Naive thymus-derived CD8-positive, alpha-beta T cell (primary cell): ENCODE measurements at places on chromosomes 3 and 15.

DNA sequence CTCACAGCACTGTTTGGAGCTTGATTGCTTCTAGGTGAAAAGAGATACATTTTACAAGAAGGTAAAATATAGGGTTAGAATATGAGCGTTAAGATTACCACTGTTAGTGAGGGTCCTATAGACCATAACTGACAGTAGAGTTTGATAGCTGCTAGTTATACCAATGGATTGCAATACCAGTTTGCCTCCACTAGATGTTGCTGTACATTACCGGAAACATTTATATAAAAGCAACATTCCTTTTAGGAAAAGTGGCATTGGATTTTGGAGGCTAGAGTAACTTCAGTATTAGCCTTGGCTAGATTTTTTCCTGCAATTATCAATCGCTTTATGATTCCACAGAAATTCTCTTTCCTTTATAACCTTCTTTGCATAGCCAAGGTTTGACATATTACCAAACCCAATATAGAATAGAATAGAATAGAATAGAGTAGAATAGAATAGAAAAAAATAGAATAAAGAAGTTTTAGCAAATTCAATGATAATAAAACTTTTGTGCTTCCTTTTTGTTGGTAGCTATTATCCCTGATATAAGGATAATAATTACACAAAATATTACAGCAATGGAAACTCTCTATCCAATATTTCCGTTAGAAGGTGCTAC, 1093.6 kb upstream of the ALCAM start:
- no peak for DNase-seq

- no peak for DNase-seq
Observed at GRCh38 chr15:75036212-75036616, 12.8 kb downstream of the PPCDC start.

- no peak for DNase-seq
Observed at GRCh38 chr15:71571641-71572040, 238.7 kb upstream of the NR2E3 start.

DNA sequence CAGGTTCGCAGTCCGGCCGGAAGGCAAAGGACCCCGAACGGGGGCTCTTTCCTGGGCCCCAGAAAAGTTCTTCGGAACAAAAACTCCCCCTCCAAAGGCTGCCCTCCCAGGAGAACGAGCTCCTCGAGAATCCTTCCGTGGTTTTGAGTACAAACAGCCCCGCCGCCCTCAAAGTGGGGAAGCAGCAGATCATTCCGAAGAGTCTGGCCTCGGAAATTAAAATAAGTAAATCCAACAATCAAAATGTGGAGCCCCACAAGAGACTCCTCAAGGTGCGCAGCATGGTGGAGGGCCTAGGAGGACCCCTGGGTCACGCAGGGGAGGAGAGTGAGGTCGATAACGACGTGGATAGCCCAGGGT, 1.3 kb downstream of the ARHGEF26 start:
- DNase-seq: no peak

DNA sequence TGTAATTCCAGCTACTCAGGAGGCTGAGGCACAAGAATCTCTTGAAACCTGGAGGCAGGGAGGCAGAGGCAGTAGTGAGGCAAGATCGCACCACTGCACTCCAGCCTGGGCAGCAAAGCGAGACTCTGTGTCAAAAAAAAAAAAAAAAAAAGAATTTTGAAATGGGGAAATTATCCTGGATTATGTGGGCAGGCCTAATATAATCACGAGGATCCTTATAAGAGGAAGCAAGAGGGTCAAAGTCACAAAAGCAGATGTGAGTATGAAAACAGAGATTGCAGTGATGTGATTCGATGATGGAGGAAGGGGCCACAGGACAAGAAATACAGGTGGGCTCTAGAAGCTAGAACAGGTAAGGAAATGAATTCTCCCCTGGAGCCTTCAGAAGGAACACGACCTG, 159.6 kb downstream of the LEKR1 start:
- DNase-seq: no peak

DNA sequence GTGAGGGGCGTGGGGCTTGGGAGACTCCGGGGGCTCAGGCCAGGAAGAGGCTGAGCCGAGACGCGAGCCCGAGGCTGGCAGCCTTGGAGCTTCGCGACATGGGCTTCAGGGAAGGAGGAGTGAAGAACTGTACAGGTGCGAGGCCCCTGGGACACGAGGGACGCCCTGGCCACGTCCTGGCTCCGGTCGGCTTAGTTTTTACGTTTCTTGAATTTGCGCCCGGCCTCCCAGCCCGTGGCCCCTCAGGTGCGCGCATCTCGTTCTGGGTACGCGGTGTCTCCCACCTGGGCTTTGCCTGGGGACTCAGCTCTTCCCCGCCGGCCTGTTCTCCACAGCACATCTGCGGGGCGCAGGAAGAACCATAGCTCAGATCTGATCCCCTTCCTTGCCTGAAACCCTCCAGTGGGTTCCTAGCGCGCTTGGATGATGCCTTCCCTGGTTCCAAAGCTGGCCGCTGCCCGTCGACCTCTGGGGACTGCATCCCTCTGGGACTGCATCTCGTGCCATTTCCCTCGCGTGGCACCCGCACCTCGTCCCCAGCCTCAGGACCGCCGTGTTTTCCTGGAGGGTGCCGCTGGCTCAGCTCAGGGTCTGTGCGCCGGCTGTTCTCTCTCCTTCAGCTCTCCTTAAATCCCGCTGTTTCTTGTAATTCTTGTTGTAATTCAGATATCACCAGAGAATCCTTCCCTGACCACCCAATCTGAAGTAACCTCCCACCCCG, 614 bp downstream of the CHCHD6 start:
- DNase-seq: no peak

DNA sequence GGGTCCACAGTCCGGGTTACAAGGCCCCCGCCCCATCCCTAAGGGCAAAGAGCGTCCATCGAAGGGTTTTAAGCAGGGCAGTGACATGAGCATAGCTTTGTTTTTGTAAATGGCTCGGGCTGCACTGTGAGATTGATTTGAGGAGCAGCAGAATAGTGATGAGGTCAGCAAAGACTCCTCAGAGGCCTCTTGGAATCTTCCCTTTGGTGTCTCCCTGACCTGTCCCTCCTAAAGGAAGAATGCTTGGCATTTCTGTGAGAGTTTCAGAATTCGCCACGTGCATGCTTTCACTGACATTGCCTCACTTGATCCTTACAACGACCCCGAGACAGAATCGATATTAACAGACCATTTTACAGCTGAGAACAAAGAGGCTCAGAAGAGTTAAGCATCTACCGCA, 20.3 kb downstream of the LAMP3 start:
- DNase-seq: no peak

DNA sequence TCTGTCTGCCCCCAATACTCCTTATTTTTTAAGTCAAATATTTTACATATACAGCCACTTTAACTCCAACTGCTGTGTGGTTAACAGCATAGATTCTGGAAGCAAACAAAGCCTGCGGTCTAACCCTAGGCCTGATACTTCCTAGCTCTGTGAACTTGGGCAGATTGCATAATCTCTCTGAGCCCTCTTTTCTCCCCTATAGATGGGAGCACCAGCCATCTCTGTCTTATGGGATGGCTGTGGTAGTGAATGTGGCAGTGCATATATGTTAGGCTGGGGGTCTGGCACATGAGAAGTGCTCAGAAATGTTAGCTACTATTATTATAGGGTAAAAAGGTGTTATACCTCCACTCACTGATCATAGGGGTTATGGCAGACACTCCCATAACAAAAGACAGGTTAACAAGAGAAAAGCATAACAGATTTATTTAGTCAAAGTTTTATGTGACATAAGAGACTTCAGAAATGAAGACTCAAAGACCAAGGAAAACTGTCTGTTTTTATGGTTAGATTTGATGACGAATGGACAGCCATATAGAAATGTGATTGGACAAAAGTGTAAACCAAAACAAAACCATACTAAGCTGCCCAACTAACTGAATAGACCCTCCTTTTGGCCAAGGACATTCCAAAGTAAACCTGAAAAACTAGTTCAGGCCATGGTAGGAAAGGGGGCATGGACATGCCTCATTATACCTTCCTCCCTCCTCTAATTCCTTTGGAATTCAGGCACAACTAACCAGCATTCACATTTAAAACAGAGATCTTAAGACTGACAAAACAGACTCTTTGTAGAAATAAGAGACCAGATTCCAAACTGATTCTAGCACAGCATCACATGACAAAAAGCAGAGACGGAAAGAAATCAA, 53.9 kb upstream of the DAZL start:
- DNase-seq: no peak

- no peak for DNase-seq
Observed at GRCh38 chr3:146511402-146512134, 32.8 kb downstream of the PLSCR1 start.

GRCh38 chr3:46918202-46918601, 40.7 kb downstream of the PTH1R start:
- DNase-seq: no peak

DNA sequence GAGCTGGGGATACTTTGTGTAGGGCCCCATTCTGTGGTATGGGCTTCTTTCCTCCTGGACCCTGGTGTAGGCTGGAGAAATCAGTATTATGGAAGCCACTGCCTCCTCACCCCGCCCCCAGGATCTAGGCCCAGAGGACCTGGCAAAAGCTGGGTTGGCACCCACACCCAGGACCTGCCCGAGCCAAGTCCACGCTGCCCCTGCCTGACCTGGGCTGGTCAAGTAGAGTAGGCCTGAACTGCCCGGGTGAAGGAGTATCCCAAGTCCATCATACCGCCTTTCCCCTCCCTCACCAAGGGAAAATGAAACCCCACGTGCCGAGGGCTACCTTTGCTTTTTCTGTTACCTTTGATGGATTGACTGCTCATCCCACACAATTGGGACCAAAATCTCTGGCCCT, 37.7 kb upstream of the TRAK1 start:
- DNase-seq: no peak

DNA sequence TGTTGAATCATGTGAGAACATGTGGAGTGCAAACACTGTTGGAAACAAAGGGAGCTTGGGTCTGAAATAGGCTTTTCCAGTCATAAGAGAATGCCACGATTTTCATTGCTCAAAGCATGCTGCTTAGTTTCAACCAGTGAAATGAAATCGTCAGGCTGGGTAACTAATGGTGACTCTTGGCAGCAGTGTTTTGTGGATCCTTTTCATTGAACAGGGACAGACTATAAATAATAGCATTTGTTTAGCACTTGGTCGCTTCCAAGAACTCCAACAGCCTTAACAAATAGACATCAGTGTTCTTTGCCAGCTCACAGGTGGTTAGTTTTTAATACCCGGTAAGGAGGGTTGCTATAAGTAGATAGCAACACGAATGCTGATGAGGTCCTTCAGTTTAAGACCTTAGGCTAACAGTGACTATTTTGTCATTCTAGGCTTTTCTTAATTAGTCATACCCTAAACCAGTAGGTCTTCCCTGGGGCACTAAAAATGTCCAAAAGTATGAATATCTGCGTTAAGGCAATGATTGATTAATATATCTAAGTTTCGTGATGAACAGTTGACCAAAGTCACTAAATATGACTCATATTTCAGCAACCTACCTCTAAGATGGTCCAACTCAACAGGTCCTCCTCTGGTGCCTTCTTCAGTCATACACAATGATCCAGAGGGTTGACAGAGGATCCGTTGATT, 15.8 kb downstream of the TP63 start:
- no peak for DNase-seq

GRCh38 chr15:86300390-86301125, 220.9 kb downstream of the AGBL1 start:
- DNase-seq: no peak

DNA sequence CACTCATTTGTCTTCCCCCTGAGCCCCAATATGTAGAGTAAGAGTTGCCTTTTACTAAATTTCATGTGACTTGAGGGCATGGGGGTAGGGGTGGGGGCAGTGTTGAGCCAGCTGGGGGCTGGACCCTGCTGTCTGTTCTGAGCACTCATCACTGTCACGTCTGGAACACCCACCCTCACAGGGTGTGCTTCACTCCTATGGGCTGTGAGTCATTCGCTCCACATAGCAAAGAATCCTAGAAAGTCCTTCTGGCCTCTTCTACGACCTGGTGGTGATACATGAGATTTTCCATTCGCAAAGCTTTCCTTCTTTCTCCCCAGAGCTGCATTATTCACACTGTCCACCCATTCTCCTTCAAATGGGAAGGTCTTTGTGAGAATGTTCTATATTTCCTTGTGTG, 43.6 kb upstream of the MGLL start:
- no peak for DNase-seq

- DNase-seq: no peak
Observed at GRCh38 chr15:68630836-68631235, 52.0 kb downstream of the CORO2B start.

DNA sequence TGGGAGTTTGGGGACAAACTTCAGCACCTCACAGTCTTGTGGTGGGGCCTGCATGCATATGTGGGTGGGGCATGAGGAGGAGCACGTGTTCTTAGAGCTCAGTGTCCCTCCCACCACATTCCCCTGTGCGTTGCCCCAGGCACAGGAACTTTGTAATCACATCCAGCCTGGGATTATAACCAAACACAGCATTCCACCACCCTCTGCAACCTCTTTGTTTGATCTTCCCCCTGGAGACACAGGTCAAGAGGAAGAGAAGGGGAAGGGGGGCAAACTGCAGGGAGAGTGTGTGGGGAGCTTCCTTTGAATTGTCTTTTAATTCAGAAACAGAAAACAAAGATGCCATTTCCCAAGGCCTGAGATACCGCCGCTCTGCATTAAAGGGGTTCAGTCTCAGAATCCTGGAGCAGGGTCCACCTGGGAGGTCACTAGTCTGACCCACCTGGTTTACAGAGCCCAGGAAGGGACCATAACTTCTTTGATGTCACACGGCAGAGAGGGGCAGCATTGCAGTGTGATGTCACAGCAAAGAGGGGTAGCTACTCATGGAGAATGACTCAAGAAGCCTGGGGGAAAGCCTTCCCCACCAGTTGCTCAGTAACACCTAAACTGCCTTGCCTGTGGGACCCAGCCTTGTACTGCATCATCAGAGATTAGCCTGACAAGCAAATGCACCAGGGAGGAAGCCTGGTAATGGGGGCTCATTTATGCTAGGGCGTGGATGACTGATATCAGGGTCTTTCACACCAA, 106.3 kb upstream of the RNU6-1 start:
- no peak for DNase-seq

GRCh38 chr3:185896636-185897035, 41.2 kb downstream of the TRA2B start:
- no peak for DNase-seq

- DNase-seq: no peak
Observed at GRCh38 chr15:58951388-58952007, 18.0 kb upstream of the SLTM start.

DNA sequence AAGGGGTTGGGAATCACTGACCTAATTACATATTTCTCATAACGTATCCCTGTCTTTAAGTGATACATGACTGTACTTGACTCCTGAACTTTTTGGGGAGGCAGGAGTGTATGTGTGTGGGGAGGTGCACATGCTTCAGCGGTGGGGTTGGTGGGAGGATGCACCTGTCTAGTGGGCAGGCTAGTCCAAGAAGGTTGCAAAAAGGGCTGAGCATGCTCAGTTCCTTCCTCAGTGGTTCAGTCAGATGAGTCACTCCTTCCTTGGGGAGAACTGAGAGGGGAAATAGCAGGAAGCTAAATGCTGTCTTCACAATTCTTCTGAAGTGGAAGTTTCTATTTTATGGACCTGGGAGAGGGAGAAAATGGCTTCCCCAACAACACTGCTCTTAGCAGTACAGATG, 24.6 kb upstream of the AP4E1 start:
- no peak for DNase-seq

GRCh38 chr3:143361589-143361988, 242.0 kb downstream of the CHST2 start:
- DNase-seq: no peak

GRCh38 chr3:124926426-124927101, 8.0 kb downstream of the MUC13 start:
- DNase-seq: no peak

GRCh38 chr3:18127174-18127858, 297.8 kb downstream of the SATB1 start:
- no peak for DNase-seq

- DNase-seq: peak; percentile 12
Observed at GRCh38 chr15:63191895-63192618, 2.7 kb downstream of the RAB8B start.

- DNase-seq: no peak
Observed at GRCh38 chr15:39502082-39502447, 78.8 kb upstream of the THBS1 start.
